IMR-90 (cell line): ENCODE measurements at places on chromosomes 3 and 15. TPM values are rescaled to one million over a fixed set of nuclear protein-coding genes. Genes with fewer than 3 reads are reported as not detected.
A peak's percentile ranks its signal among the peaks of the same experiment; 100 is the strongest.

The SELENOS gene
- 39.8 and 67.5 TPM in 2 replicates for total RNA-seq

- peak; percentile 62 for DNase-seq
Measured at GRCh38 chr15:91408476-91409076, 308.5 kb downstream of the SV2B start.

DNA sequence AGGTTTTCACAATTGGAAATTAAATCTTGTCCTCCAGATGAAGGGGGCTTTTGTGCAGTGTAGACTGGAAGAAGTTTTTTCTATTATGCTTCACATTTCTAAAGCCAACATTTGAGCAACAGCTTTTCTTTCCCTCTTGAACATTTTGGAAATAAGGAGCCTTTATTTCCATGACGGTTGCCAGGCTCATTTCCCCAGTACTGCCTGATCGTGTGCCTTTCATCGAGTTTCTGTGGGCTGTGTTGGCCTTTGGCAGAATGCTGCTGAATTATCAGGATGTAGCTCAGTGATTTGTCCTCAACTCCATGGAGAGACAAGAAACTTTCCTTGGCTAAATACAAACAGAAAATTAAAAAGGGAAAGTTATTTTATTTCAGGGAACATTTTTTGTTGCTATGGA, 314.8 kb upstream of the LRRC3B start:
- no peak for DNase-seq

The SLC22A13 gene
- under 0.01 TPM in 2 replicates for total RNA-seq

The CHRD gene
- under 0.01 TPM in 1 of 2 replicates, not detected in the other for total RNA-seq

DNA sequence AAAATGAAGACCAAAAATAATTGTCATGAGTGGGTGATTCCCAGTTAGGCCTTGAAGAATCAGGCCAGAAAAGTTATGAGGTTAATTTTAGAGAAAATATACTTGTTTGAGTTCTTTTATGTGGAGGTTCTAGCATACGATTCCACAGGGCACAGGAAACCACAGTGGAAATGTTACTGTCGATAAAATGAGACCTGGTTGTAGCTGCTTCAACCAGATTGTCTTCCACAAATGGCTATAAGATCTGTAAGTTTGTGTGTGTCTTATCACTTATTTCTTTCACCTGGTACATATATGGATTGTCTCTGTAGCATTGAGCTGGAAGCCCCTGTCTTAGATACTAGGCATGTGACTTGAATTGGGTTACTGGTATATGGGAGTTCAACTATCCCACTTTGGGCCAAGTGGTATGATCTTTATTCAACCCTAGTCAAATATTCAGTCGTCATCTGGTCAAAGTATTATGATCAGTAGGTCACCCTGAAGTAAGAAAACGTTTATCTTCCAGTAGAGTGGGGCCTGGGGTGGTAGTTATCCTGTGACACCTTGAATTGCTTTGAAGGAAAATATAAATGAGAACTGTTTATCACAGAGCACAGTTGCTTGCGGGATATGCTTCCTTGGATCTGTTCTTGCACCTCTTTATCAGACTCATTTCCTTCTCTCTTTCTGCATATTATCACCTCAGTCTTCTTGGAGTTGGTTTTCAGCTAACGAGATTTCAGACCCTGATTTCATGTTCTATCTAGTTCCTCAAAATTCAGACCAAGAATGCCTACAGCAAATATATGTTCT, 21.5 kb upstream of the ZNF609 start:
- DNase-seq, result no peak

DNA sequence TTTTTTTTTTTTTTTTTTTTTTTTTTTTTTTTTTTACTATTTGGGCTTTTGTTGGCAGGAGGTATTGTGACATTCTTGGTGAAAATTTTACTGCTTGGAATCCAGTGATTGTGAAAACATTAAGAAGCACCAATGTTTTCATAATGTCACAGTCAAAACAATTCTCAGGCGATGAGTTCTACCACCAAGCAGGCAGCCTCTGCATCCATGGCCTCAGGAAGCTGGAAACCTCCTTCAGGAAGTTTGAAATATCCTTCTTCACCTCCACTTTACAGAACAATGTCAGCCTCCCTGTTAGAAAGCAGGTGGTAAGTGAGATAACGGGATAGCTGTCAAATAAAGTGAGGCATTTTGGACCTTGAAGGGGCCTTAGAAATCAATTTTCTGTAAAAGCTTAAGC, 98.3 kb downstream of the MEX3B start:
- DNase-seq, result peak; percentile 74

- DNase-seq, result no peak
Measured at GRCh38 chr15:83194528-83194927, 13.1 kb downstream of the HDGFL3 start.

DNA sequence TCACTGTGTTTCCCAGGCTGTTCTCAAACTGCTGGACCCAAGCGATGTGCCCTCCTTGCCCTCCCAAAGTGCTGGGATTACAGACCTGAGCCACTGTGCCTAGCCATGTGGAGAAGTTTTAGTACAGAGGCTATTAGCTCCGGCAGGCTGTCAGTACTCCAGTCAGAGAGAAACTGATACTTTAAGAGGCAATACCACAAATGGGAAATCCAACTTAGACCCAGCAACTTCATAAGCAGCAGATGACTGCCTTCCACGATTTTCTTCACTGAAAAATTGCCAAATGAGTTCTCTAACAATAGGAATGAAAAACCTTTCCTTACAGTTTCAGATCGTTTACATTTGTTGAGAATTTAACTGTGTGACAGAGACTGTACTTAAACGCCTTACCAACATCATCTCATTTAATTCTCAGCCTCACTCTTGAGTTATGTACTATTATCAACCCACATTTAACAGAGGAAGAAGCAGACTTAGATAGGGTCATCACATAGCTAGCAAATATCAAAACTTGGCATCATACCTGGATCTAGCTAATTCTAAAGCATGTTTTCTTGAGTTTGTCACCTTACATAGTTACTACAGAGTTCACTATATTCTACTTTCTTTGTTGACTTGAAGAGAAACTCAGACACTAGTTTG, 127.4 kb downstream of the TCF12 start:
- DNase-seq, result no peak

DNA sequence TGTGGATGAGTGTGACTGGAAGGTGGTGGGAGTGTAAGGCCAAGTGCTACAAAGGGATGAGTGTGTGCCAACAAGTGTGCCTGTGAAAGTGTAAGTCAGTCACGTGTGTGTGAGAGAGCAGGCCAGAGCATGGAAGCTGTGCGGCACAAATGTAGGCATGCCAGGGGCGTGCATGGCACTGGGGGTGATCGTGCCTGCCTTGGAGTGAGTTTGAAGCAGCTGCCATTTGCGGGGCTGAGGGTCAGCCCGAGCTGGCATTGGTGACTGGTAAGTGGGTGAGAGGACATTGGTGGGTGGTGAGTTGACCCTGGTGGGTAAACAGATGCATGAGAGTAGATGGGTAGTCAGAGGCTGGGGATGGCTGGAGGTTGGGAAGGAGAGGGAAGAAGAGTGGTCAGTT, 24.5 kb downstream of the CD276 start:
- no peak for DNase-seq

- DNase-seq, result peak; percentile 37
Measured at GRCh38 chr15:45458746-45459403, 63.7 kb downstream of the SLC30A4 start.

- no peak for DNase-seq
Measured at GRCh38 chr3:51721062-51721745, 14.3 kb downstream of the GRM2 start.

DNA sequence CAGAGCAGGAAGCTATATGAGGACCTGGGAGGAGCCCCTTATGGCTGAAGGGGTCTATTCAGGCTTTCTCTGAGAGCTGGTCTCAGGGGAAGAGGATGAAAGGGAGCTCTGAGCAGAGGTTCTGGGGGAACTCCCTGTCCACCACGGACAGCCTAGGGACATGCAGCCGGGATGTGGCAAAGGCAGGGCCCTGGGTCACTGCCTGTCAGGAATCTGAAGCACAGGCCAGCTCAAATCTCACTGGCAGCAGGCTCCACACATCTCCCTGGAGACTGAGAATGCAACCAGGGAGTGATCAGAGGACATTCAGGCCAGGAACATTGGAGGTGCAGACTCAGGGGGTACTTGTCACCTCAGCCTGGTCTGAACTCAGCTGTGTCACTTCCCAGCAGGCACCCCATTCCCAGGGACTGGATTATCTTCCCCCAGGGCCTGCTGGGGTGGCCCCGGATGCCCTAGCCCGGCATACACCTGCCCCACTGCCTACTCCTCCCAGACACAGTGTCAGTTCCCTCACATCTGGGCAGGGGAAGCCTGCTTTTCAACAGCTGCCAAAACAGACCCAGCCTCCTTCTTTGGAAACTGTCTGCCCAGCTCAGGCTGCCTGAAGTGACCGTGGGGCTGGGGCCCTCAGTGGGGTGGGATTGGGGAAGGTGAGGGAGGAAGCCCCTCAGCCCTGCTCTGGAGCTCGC, 18.3 kb upstream of the SEMA3F start:
- no peak for DNase-seq

The SCG5 gene
- total RNA-seq, result 7.9 and 8.3 TPM in 2 replicates

The DCBLD2 gene
- 196 and 275 TPM in 2 replicates for total RNA-seq

DNA sequence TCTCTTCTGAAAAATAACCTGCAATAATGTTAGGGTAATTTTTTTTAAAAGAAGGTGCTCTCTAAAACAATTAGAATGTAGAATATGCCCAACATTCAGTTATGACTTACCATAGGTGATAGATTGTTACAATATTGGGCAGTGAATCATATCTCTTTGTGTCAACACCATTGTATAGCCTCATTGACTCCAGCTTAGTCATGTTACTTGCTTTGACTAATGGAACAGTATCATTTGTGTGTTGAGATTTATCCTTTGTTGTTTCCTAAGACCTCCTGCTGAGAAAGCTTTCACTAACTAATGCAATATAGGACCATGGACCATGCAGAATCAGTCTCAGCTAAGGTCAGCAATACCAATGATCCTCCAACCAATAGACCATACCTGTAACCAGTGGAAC, 1106.4 kb downstream of the SI start:
- DNase-seq, result no peak

GRCh38 chr3:177529071-177529550, 331.8 kb upstream of the TBL1XR1 start:
- DNase-seq, result no peak

- DNase-seq, result no peak
Measured at GRCh38 chr3:15822281-15822680, 24.5 kb upstream of the ANKRD28 start.

DNA sequence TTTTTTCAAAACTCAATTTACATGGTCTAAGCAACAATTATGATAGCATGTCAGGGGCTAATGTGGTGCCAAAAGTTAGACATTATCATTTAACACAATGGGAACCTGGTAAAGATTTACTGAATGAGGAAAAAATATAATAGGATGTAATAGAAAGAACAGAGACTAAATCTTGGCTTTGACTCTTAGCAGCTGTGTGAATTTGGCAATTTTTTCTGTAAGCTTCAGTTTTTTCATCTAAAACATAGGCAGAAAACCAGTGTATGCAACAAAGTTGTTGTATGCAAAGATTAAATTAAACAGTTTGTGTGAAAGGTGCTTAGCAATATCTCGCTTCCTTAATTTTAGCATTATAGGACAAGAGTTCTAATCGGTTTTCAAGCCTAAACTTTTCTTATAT, 57.6 kb downstream of the ZBTB20 start:
- DNase-seq, result no peak

GRCh38 chr15:57171426-57171825, 204.9 kb upstream of the CGNL1 start:
- DNase-seq, result peak; percentile 9

DNA sequence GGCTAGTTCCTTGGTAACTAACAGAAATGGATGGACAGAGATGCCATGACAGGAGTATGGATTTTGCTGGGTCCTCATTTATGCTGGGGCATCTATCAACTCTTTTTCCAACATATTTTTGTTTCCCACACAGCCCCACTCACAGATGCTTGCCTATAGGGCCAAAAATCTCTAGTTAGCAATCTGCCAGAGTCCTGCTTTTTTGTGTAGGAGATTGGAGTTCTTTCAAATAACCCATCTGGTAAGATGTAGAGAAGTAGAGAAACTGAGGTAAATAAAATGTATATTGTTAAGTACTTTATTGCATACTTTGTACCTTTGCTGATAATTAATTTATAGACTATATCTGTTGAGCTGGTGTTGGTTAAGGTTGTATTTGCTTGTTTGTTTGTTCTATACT, 456.5 kb upstream of the GOLIM4 start:
- DNase-seq, result no peak

The TGM4 gene
- under 0.01 TPM in 1 of 2 replicates, not detected in the other for total RNA-seq

The EPHB1 gene
- under 0.01 and 0.36 TPM in 2 replicates for total RNA-seq

The CATSPER2 gene
- 0.28 and 11.3 TPM in 2 replicates for total RNA-seq

The LCMT2 gene
- total RNA-seq, result 9.7 and 12.2 TPM in 2 replicates

GRCh38 chr3:155382396-155383042, 89.0 kb upstream of the STRIT1 start:
- peak; percentile 42 for DNase-seq

GRCh38 chr15:64681424-64682024, 93.9 kb downstream of the RBPMS2 start:
- peak; percentile 65 for DNase-seq

GRCh38 chr3:149736175-149736952, 15.9 kb downstream of the COMMD2 start:
- DNase-seq, result peak; percentile 42

DNA sequence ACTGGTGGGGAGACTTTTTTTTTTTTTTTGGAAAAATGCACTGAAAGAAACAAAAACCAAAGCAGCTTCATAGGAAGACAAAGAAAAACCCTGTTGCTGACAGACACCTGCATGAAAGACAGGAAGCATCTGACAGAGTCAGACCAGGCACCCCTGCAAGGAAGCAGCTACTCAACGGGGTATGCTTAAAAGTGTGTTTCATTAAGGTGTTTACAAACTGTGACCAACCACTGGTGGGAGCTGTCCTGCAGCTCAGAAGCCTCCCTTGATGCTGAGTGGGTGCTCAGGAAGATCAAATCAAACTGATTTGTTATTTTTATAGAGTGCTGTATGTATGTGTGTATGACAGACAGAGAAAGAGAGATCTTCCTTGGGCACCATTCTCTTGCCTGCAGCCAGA, 34.7 kb upstream of the AGBL1 start:
- DNase-seq, result no peak

DNA sequence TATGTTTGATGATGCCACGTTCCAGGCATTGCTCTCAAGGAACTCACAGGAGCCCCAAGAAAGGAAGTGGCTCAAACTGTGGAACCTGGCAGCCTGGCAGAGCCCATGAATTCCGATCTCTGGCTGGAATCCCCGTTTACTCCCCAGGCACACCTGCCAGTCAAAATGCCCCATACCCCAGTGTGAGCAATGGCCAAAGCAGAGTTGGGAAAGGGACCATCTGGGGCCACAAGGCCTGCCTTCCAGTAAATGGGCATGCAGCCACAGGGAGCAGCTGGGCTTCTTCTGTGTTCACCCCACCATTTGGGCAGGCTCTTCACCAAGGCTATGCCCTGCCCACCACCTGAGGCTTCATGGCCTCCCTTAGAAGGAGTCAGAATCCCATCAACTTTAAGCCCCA, 257.0 kb upstream of the GOLGA6L4 start:
- no peak for DNase-seq

- DNase-seq, result peak; percentile 52
Measured at GRCh38 chr3:9903238-9903624, 583 bp downstream of the IL17RE start.
